DMS 273 treated with DMSO at 0.1 percent for 48 hours (cell line): ENCODE measurements at places on chromosomes 7 and 10.

- no peak for DNase-seq
Observed at GRCh38 chr7:30848121-30848855, 63.4 kb upstream of the AQP1 start.

GRCh38 chr10:97805096-97805884, 33.5 kb upstream of the SFRP5 start:
- no peak for DNase-seq

- DNase-seq, result no peak
Observed at GRCh38 chr10:11930312-11930978, 107.3 kb downstream of the PROSER2 start.

DNA sequence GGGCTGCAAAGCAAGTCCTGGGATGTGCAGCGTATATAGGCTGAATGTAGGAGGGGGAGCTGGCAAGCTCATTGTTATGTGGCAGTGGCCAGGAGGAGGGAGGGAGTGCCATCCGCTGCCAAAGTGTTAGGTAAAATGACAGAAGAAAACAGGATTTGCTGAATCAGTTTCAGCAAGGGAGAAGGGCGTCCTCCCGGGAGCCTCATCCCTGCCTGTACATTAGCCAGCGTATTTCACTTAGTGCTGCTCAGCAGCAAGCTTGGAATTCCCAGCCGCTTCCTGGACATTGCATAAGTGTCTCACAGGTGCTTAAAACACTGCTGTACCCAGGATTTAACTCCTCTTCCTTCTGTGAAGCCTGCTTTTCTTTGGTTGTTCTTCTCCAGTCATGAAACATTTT, 2.5 kb downstream of the NIPSNAP2 start:
- DNase-seq, result no peak

DNA sequence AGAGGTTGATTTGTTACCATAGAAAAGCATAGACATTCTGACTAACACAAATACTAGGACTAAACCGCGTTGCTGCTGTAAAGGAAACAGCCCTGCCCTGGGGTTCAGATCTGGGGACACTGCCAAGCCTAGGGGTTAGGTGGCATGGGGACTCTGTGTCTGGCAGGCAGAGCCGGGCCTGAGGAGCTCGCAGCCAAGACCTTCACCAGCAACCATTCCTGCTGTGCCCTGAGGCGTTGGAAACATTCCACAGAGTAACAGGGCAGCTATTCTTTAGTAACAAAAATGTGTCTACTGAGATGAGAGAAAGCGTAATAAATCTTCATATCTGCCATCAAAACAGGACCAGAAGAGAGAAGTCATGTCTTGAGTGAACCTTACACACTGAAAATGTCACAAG, 280.5 kb downstream of the POM121L12 start:
- DNase-seq, result no peak

DNA sequence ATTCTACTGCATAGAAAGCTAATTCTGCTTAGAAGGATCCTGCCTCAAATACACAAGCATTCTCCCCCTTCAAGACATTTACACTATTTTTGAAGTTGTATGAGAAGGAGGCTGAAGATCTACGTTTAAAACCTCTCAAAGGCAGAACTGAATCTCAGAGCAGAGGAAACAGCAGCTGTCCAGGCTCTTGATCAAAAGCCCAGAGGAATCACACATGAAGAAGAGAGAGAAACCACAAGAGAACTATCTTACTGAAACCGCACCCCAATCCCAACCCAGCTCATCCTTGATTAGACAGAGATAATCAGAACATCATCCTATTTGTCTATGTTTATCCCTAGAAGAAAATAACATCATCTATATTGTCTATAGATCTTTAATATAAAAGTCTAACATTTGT, 2.2 kb upstream of the DNAJC1 start:
- no peak for DNase-seq

DNA sequence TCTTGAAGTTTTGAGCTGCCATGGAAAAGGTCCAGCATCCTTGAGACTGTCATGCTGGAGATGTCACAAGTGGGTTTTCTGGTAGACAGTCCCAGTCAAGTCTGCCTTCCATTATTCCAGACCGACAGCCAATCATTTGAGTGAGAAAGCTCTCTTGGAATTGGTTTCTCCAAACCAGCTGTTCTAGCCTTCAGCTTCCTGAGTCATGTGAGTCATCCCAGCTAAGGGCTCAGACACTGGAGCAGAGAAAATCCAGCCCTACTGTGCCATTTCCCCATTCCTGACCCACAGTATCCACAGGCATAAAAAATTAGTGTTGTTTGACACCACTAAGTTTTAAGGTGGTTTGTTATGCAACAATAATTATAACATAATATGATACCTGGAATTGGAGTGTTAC, 219.0 kb downstream of the ADRA2A start:
- no peak for DNase-seq

GRCh38 chr10:127840884-127841283, 51.9 kb downstream of the CLRN3 start:
- DNase-seq, result no peak

- DNase-seq, result no peak
Observed at GRCh38 chr10:44971434-44971833, 7.2 kb downstream of the DEPP1 start.

DNA sequence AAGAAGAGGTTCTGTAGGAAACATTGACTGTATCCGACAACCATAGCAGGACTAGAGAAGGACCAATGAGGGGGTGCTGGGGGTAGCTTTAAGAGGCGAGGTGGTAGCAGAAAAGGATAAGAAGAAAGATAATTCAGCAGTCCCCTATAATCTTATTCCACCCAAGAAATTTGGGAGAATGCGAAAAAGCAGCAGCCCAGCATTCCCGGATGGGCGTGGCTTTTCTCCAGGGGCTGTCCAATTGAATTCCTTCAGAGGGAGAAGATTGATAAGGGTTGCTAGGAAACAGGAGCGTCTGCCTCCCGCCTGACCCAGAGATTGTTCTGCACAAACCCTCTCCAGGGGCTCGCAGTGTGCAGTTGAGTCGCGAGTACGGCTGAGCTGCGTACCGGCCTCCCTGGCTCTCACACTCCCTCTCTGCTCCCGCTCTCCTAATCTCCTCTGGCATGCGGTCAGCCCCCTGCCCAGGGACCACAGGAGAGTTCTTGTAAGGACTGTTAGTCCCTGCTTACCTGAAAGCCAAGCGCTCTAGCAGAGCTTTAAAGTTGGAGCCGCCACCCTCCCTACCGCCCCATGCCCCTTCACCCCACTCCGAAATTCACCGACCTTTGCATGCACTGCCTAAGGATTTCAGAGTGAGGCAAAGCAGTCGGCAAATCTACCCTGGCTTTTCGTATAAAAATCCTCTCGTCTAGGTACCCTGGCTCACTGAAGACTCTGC, at the start of gene GRM3:
GRM3 (plus strand) TSS at position 349 of the 721 bp plus-strand sequence. CDS start 121,237 bp downstream, outside the sequence.
- no peak for DNase-seq

DNA sequence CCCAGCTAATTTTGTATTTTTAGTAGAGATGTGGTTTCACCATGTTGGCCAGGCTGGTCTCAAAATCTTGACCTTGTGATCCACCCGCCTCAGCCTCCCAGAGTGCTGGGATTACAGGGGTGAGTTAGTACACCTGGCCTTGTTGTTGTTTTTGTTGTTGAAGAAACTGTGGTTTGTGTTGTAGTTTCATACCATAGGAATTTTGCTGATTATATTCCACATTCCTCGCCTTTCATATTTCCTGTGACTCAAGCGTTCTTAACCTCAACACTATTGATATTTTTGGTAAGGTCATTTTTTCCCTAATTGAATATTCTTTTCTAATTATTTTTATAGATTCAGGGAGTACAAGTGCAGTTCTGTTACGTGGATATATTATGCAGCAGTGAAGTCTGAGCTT, 16.7 kb downstream of the LIPF start:
- DNase-seq, result no peak

- no peak for DNase-seq
Observed at GRCh38 chr7:108402865-108403264, 53.4 kb downstream of the NRCAM start.

DNA sequence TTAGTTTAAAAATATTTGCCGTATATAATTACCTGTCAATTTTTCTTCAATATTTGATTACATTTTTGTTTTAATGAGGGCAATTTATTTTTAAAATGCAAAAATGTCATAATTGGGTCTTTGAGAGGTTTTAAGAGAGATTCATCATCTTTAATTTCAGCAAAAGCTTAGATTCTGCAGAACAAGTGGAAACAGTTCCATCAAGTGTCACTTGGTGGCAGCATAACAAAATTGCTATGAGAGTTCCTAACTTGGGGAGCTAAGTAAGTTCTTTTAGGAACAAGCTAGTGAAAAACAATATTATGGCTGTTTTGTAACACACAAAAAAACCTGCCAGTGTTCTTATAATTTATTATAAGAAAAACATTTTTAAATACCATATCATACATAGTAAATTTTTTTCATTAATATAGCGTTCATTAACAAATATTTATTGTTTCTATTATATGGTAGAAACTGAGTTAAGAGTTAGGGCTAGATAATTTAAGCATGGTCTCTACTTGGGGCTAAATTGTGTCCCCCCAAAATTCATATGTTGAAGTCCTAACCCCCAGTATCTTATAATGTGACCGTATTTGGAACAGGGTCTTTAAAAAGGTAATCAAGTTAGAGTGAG, 155.2 kb downstream of the MAGI2 start:
- DNase-seq, result no peak
